ENCODE measurements at places on chromosomes 2 and 18.

DNA sequence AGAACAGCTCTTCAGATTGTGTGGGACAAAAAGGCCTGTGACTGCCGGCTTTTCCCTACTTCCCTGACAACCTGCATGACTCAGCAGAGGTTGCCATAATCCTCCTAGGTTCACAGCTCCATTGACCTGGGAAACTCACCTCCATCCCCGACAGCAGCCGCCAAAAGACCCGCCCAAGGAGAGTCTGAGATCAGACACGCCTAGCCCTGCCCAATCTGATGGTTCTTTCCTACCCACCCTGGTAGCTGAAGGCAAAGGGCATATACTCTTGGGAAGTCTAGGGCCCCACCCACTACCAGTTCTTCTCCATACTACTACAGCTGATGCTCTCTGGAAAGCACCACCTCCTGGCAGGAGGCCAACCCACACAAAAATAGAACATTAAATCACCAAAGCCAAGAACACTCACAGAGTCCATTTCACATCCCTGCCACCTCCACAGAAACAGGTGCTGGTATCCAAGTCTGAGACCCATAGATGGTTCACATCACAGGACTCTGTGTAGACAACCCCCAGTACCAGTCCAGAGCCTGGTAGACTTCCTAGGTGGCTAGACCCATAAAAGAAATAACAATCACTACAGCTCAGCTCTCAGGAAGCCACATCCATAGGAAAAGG lies 140.6 kb downstream of the NETO1 start:
- DNase-seq, result no peak

- no peak for DNase-seq
Measured at GRCh38 chr18:36302676-36303075, 5.2 kb downstream of the FHOD3 start.

DNA sequence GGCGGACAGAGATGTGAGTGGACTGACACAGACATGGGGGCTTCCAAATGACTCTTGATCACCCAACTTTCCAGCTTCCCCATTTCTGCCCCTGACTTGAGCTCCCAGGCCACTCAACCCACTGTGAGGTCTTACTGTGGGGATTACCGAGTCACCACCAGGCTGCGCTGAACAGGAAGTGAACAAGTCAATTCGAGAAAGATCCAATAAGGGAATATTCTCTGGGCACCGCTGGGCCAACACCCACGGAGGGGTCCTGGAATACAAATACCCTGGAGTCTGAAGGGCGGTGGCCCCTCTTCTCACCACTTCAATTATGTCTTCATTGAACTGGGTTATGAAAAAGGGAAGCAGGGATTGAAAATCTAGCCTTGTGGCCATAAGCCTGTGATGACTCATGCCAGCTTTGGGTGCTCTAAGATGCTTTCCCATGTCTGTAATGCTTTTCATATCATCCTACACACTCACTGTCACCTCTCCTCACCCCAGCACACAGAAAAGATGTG lies 37.7 kb downstream of the BCL11A start:
- peak; percentile 79 for DNase-seq

DNA sequence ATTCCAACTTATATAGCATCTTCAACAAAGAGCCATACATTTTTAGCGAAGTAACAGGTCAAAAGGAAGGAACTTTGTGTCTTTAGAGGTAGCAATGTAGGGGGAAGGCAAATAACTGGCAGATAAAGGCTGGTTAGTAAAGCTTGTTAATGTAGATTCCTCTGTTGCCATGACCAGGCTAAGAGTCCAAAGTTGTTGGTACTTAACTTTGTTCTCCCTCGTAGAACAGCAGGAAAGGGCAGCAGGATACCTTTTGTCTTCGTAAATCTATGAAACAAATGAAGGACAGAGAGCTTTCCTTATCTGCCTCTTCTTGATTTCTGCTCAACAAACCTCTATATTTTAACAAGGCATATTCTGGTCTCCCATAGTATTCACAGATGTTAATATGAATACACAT lies 18.6 kb downstream of the ZBTB14 start:
- no peak for DNase-seq

DNA sequence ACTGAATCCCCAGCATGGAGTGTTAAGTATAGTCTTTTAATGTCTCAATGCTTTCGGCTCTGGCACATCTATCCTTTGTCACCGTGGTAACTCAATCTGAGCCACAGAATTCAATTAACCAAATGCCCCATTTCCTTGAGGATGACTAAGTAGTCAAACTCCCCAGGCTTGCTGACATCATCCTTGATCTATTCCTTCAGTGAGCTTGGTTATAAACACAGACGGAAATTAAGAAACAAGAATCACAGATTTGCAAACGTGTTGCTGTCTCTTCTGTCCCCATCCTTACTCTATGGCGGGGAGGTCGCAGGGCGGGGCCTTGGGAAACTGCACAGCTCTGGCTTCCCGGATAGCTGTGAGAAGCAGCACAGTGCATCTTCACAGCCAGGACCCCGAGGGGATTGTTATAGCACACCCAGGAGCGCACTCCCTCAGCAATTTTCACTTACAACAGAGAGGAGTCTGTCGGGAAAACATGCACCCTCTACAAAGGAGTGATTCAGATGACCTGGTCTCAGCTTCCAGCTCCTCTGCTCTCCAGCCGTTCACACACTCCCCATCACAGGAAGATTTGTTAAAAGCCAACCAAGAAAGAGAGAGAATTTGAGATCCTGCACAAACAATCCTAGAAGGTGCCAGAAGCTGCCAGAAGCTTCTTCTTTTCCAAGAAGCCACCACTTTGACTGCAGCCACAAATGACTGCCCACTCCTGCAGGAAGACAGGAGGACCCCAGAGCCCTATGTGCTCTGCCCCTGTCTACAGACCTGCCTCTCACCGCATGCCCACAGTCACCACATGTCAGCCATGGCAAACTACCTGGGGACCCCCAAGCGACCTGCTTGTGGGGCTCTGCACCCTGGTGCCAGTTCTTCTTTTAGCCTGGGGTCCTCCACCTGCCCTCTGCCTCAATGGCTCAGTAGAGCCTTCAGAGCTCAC lies 44.9 kb upstream of the YWHAQ start:
- DNase-seq, result peak; percentile 79

DNA sequence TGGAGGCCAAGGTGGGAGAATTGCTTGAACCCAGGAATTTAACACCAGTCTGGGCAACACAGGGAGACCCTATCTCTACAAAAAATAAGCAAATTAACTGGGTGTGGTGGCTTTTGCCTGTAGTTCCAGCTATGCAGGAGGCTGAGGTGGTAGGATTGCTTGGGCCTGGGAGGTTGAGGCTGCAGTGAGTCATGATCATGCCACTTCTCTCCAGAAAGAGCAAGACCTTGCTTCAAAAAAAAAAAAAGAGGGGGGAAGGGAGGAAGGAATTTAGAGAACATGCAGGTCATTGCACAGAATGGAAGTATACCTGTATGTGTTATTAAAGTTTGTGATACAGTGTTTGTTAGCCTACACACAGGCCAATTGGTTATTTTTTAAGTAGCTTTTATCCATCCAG lies 25.8 kb downstream of the PKP4 start:
- DNase-seq, result no peak

- DNase-seq, result no peak
Measured at GRCh38 chr2:19709553-19709952, 192.2 kb downstream of the TTC32 start.

DNA sequence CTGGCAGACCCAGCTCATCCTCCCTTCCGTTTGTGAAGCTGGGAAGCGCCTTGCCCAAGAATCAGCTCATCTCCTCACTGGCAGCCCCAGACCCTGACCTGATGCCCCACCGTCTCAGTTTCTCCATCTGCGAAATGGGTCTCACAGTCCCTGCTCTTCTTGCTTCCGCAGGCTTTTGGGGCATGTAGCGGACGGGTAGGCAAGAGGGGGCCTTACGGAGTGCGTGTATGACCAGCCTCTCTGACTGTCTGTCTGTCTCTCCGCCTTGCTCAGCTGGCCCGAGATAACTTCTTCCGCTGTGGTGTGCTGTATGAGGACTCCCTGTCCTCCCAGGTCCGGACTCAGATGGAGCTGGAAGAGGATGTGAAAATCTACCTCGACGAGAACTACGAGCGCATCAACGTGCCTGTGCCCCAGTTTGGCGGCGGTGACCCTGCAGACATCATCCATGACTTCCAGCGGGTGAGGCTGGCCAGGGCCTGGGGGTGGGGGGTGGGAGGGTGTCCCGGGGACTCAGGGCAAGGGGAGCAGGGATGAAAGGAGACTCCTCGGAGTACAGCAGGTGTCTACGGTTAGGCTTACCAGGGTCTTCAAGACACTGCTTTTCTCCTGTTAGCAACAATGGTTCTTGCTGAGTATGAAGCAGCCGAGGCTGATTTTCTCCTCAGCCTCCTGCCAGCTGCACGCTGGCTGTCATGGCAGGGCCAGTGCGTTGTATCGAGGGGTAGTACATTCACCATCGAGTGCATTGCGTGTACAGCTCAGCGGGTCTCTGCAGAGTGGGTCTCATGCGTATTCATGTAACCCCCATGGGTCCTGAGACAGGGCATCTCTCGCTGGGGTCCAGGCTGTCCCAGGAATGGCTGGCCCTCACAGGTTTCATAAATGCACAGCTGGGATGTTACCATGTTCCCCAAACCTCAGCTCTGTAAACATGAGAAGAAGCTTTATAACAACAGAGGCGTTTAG lies 10.9 kb downstream of the ITM2C start:
- DNase-seq, result no peak

GRCh38 chr2:119710281-119710680 lies 31.3 kb downstream of the TMEM177 start:
- DNase-seq, result no peak

- no peak for DNase-seq
Measured at GRCh38 chr2:95316466-95317122, 19.4 kb downstream of the KCNIP3 start.

DNA sequence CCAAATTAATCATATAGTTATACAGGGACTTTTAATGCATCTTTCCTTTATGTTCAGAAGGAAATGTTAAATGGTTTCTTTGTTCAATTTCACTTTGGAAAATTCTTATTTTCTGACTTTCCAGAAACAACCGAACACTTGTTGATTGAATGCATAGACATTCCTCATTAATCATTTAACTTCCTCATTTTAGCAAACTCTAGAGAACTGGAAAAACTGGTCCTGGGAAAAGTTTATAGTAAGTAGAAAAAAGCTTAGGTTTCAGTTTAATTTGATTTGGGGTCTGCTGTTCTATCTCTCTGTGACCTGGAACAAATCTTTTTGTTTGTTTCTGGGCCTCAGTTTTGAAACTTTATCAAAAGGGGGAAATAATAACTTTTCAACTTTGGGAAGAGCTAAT lies 320.4 kb downstream of the CMPK2 start:
- no peak for DNase-seq

- no peak for DNase-seq
Measured at GRCh38 chr2:231222318-231223000, 24.0 kb downstream of the ARMC9 start.

DNA sequence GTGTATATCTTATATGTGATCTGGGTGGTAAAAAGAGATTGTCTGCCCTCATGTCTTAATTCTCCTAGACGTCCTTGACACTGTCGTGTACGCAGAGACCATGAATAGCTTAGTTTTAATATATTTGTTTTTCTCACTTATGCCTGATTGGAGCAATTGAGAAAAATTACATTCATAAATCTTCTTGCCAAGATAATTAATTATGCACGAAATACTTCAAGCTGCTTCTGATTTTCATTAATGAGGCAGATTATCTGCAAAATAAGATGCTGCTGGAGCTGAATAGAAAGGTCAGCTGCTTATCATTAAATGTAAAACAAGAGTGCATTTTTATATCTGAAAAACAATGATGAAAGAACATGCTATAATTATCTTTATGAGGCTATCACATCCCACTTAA lies 95.9 kb downstream of the CCDC141 start:
- no peak for DNase-seq

DNA sequence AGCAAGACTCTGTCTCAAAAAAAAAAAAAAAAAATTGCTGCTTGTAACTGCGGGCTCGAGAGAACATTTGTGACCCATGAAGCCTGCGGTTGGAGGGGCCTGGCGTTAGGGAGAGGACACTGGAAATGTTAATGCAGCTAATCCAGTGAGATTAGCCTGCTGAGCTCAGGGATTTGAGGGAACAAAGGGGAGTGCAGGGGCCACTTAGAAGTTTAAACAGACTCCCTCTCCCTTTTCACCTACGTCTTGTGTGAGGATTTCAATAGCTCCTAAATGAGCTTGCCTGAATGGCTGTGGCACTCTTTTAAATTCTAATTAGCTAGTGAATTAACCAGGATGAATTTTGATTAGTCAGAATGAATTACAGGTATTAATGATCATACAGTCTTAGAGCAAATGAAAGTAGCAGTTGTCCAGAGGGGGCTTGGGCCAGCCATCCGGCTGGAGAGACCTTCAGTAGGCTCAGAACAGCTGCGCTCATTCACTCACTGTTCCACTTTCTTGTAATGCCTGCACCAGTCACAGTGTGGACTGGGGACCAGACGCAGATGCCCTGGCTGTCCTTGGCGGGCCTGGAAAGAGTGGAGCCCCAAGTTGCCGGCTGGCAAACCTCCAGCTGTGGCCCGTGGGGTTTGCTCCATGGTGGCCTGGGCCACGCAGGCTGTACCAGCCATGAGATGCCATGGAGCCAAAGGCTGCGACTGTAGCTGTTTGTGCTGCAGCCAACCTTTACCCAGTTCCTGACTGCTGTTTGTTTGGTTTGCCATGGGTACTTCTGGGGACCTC lies 20.8 kb downstream of the LDLRAD4 start:
- DNase-seq, result no peak

GRCh38 chr18:55743736-55744135 lies 155.7 kb upstream of the TCF4 start:
- DNase-seq, result no peak

DNA sequence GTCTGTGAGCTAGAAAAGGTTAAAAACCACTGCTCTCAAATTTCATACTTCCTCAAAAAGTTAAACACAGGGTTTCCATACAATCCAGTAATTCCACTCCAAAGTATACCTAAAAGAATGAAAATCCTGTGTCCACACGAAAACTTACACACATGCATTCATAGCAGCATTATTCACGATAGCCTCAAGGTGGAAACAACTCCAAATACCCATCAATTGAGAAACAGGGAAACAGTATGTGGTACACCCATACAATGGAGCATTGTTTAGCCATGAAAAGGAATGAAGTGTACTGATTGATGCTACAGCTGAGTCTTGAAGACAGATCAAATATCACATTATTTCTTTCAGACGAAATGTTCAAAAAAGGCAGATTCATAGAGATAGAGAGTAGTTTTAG lies 36.7 kb downstream of the UXS1 start:
- DNase-seq, result no peak

DNA sequence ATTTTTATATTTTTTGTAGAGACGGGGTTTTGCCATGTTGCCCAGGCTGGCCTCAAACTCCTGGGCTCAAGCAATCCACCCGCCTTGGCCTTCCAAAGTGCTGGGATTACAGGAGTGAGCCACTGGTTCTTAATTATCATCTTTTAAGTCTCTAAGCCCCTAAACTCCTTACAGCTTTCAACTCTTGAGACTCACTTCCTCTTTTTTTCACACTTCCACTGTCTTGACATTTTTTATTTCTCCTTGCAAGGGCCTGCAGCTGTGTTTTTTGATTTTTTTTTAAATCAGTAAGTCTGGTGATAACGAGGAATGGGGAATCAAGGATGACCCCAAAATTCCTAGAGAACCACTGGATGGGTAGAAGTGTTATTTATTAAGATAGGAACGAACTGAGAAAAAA lies 8.6 kb upstream of the ABCB11 start:
- DNase-seq, result no peak
